ENCODE measurements at places on chromosomes 13 and 19. TPM values are rescaled to one million over a fixed set of nuclear protein-coding genes. Genes with fewer than 3 reads are reported as not detected.
A peak's percentile ranks its signal among the peaks of the same experiment; 100 is the strongest.

DNA sequence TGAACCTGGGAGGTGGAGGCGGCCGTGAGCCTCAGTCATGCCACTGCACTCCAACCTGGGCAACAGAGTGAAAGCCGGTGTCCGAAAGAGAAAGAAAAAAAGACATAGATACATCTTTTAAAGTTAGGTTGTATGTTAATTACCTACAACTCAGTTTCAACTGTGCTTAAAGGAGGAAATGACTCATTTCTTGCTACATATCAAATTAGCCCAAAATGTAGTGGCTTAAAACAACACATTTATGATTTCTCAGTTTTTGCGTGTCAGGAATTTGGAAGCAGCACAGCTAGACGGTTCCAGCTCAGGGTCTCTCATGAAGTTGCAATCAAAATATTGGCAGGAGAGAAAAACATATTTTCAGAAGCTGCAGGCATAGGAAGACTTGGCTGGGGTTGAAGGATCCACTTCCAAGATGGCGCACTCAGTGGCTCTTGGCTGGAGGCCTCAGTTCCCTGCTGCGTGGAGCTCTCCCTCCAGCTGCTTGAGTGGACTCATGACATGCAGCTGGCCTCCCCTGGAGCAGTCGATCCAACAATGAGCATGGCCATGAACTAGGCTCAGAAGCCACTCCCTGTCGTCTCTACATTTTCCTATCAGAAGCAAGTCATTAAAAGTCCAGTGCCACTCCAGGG, 7.1 kb downstream of the LDLR start:
- DNase-seq: peak; percentile 91

DNA sequence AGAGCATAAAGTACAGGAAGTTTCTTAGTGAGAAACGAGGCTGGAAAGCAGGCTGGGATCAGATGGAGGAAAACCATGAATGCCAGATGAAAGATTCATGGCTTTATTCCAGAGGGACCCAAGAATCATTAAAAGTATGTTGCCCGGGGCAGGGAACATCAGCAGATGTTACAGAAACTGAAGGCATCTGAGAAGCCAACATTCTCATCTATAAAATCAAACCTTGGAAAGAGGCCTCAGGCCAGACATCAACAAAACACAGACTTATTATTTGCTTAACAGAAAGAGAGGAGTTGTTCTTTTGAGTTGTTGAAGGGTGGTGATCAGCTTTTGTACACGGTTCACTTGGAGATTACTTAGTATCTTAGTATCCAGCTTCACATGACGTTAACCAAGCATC, 543.6 kb downstream of the RFC3 start:
- no peak for DNase-seq

DNA sequence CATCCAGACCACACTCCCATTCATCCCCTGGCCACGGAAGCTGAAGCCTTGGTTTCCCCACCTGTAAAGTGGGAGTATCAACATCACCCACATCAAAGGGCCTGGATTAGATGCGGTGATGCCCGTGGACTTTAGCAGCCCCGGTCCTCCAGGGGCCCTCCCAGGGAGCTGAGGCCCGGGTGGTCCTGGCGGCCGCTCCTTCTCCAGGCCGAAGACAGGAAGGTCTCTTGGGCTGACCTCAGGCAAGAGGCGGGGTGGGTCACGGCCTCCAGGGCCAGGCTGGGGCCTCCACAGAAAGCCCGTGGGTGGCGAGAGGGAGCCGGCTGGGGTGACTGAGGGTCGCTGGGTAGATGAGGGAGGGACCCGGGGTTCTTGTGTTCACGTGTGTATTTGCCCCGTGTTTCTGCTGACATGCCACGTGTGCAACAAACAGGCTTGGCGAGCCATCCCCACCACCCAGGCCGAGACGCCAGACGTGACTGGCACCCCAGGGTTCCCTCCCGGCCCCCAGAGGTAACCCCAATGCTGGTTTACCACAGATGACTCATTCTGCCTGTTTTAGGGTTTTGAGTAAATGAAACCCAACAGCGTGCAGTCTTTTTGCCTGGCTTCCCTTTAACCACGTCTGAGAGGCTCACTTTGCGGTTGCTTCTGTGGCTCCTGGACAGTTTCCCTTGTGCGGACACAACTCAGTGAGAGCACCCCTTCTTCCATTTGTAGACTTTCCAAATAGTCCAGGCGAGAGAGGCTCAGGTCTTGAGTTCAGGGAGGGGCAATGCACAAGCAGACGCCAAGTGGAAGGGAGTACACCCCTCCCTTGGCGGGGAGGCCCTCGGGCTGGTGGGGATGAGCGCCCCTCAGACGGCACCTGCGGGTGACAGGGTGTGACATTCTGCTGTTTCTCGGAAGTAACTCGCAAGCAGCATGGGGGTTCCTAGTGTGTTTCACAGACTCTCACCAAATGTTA, 42.9 kb downstream of the C13orf46 start:
- DNase-seq: peak; percentile 56

The ZNF579 gene
- polyA plus RNA-seq: 0.69 TPM

- DNase-seq: no peak
Measured at GRCh38 chr13:100088273-100088643, 635 bp upstream of the PCCA start.

The FBXL3 gene
- polyA plus RNA-seq: 21.5 TPM
